Non-pigmented ciliary epithelial cell (primary cell): ENCODE measurements at places on chromosomes 7 and 10.

DNA sequence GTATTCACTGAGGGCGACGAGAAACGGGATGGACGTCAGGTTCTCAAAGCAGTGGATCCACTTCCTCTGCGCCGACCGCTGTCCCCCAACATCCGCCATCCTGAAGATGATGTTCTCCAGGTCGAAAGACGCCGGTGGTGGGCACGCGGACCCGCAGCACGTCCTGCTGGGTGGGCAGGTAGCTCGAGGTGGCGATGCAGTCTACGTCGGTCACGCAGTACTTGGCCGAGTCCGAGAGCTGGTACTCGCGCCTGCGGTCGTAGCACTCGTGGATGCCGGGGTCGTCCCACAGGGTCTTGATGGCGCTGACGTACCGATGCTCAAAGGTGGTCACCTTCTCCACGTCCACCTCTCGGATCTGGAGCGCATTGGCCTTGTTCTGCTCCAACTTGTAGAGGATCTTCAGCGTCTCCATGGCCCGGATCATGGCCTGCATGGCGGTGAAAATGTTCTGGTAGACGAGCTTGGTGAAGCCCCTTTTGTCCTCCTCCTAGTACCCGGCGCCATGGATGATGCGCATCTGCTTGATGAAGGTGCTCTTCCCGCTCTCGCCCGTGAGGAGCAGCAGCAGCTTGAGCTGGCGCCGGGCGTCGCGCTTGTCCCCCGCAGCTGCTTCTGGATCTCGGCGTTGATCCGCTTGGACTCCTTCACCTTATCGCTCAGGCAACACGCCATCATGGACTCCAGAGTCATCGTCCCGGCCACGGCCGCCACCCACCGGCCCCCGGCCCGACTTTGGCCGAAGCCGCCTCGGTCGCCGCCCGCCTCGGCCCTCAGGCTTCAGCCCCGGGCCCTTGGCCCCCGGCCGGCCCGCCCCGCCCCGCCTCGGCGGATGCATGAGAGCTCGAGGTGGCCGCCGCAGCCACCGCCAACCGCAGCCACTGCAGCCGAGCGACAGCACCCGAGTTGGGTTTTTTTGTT is 122.9 kb upstream of the KCTD7 start:
- DNase-seq: no peak

GRCh38 chr7:45157653-45158401 is at the start of gene RAMP3:
TSS of gene RAMP3 (plus strand) at chr7:45157791. CDS start at chr7:45157829, 38 bp downstream.
- no peak for DNase-seq

DNA sequence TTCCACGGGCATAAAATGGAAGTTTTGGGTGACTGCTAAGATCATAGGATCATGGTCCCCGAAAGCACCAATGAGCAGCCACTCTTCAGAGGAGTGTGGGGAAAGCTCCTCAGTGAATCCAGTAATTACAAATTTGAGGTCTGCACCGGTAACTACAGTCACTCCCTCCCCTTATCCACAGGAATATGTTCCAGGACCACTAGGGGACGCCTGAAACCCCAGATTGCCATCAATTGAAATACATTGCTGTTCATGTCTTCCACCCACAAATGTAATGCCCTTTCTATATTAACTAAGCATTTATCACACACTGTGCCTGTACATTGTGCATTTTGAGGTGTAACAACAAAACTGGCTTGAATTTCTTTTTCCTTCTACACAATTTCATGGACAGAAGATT is 447.9 kb upstream of the PFKP start:
- DNase-seq: no peak

DNA sequence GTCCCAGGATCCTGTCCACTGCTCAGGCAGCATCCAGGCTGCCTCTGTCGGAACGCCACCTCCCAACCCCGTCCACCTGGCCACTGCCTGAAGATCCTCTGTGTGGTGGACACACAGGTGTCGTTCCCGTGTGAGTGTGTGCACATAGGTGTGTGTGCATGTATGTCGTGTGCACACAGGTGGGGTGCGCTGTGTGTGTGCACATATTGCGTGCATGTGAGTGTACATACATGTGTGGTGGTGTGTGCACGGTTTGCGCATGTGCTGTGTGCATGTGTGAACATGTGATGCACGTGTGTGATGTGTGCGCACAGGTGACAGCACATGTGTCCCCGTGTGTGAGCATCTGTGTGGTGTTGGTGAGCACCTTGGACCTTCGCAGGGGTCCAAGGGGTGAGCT is 7.1 kb downstream of the TMEM184A start:
- DNase-seq: no peak
